SK-N-SH (cell line): ENCODE measurements at places on chromosomes 2 and 18. TPM values are rescaled to one million over a fixed set of nuclear protein-coding genes. Genes with fewer than 3 reads are reported as not detected.

DNA sequence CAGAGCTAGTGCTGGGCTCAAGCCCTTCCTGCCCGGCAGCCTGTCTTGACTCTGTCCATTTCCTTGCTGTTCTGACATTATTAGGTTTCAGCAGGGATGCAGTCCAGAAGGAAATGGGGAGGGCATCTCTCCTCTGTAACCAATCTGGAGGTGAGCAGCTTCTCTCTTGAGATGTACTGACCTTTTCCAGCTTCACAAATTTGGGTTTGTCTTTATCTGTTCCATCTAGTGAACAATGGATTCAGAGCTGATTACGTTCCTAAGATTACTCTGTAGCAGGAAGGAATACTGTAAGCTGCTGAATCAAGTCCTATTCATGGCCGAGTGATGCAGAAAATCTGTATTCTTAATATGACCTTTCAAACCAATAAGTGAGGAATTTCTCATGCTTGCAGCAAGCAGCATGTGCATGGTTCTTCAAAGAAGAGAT, 11.0 kb downstream of the PLA2R1 start:
- no peak for DNase-seq

The TCF4 gene
- polyA plus RNA-seq: 39.1 and 45.8 TPM in 2 replicates

DNA sequence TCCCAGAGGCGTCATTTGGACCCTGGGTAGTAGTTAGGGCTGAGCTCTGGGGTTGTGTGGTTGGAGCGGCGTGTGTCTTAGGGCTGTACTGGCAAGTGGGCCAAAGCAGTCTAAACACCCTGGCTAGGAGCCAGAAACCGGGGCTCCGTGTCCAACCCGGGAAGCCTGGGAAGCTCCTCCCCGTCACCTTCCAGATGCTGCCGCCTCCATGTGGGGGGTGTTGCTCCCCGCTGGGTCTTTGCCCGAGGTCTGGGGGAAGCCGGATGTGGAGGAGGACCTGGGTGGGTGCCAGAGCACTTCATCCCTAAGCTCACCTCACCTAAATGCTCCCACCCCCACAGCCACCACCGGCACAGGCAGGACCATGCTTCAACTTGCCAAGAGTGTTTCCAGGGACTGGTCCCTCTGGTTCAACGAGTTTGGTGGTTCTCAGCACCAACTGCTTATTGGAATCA, 25.4 kb downstream of the TET3 start:
- peak; percentile 59 for DNase-seq

The RAB17 gene
- polyA plus RNA-seq: 0.10 and 0.19 TPM in 2 replicates

- no peak for DNase-seq
Measured at GRCh38 chr2:240398661-240399267, 36.7 kb upstream of the GPC1 start.

GRCh38 chr2:164785457-164785856, 56.2 kb downstream of the COBLL1 start:
- DNase-seq: no peak

DNA sequence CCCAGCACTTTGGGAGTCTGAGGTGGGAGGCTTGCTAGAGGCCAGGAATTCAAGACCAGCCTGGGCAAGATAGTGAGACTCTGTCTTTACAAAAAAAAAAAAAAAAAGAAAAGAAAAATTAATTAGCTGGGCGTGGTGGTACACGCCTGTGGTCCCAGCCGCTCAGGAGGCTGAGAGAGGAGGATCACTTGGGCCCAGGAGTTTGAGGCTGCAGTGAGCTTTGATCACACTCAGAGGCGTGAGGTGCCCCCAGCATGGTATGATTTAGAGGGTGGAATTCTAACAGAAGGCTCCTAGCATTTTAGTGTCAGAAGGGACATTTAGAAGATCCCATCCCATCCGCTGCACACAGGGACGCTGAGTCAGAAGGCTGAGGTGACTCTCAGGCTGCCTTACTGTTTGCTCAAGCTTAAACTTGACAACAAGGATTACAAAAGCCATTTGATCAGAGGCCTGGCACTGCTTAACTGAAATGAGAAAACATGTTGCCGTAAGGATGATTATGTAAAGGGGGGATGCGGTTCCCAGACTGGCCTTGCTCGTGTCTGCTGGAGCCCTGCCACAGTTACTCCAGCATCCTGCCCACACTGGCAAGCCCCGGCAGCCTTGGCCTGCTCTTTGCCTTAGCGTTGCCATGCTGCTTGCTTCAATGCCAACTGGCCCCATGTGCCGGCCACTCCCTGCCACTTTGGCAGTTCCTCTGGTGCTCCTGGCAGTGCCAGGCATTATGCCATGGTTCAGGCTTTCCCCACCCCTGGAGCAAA, 45.6 kb upstream of the SLC1A4 start:
- DNase-seq: no peak

The ATG16L1 gene
- polyA plus RNA-seq: 22.2 and 32.2 TPM in 2 replicates

GRCh38 chr2:111106706-111107105, 14.0 kb upstream of the BCL2L11 start:
- no peak for DNase-seq

DNA sequence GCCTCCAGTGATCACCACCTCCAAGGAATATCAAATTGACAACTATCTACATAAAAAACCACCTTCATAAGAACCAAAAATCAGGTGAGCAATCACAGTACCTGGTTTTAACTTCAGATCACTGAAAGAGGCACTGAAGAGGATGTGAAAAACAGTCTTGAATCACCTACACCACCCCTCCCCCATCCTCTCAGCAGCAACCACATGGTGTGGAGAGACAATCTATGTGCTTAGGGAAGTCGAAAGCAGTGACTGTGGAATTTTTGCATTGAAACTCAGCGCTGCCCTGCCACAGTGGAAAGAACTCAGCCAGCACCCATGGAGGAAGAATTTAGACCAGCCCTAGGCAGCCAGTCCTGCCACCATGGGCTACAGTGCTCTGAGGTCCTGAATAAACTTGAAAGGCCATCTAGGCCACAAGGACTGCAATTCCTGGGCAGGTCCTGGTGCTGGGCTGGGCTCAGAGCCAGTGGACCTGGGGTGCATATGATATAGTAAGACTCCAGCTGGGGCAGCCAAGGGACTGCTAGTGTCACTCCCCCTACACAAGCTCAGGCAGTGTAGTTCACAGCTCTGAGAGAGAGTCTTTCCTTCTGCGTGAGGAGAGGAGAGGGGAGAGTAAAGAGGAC, 75.6 kb downstream of the ATL2 start:
- DNase-seq: no peak

DNA sequence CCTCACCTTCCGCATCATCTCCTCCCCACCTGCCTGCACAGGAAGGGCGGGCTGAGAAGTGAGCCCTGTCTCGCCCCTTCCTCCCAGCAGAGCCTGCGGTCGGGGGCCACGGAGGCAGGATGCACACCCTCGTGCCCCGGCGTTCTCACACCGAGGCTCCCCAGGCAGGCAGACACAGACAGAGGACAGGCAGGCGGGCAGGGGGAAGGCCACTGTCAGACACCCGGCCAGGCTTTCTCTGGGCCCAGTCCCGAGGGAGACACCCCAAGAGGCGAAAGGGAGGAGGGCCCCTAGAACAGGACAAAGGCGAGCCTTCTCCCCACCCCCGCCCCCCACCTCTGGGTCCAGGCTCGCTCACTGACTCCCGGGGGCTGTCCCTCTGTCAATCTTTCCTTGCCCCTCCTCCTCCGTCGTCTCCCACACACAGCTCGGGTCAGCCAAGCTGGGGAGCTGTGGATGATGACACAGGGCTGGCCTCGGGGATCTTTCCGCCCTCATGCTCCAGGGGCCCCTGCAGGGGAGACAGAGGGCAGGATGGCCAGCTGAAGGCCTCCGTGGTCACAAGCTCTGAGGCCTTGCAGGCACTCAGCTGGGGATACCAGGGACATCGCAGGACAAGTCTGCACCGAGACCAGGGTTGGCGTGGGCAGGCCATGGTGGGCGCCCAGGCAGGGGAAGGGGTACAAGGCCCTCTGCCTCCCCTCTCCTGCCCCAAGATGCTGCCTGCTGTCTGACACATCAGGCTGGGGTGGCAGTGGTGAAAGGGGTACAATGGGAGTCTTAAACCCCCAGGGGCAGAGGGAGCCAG, 24.9 kb downstream of the BIN1 start:
- DNase-seq: no peak

DNA sequence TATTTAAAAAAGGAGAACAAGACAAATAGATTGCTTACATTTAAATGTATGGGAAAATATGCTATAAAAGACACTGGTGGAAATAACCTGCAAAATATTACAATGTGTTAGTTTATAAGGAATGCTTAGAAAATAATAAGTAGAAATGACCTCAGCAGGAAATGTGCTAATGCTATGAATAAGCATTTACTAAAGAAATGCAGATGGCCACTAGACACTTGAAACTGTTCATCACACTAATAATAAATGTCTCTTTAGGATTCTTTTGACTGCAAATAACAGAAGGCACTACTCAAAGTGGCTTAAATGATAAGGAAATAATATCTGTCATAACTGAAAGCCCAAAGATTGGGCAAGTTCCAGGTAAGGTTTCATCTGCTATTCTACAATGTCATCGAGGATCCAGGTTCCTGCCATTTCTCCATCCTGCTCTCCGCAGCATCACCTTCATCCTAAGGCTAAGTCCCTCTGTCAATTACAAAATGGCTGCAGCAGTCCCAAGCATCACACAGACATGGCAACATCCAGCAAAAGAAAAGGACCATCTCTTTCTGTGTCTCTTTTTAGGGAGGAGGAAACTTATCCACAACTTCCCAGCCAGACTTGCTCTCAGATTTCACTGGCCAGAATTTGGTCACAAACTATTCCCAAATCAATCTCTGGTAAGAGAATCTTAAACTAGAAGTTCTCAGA, 21.9 kb downstream of the METTL8 start:
- DNase-seq: no peak

GRCh38 chr2:126946318-126947102, 47.8 kb downstream of the TEX51 start:
- peak; percentile 84 for DNase-seq

DNA sequence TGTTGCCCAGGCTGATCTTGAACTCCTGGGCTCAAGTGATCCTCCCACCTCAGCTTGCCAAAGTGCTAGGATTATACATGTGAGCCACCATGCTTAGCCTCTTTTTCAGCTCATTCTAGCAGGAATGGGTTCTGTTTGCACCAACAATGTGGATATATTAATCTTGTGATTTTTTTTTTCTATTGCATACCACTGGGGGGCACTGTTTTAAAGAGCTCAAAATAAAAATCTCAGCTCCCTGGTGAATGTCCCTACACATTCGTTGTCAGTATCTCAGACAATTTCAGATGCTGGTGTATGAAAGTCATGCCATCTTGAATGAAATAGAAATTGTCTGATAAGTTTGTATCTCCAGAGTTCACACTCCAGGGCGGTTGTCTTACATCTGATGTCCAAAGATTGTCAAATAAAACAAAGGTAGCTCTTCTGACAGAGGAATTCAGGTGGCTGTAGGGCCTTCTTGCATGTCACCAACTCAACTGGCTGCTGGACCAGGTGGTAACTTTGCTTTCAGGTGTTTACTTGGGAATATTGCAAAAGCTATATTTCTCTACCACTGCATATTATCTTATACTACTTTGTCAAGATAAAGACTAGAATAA, 3.1 kb upstream of the MATN3 start:
- DNase-seq: peak; percentile 80

- DNase-seq: no peak
Measured at GRCh38 chr2:160352500-160352899, 141.1 kb downstream of the RBMS1 start.

GRCh38 chr2:221330436-221330835, 241.7 kb downstream of the EPHA4 start:
- DNase-seq: no peak

The DPYSL5 gene
- 0.79 and 1.8 TPM in 2 replicates for polyA plus RNA-seq

The NT5C1B gene
- polyA plus RNA-seq: not detected in 2 replicates

DNA sequence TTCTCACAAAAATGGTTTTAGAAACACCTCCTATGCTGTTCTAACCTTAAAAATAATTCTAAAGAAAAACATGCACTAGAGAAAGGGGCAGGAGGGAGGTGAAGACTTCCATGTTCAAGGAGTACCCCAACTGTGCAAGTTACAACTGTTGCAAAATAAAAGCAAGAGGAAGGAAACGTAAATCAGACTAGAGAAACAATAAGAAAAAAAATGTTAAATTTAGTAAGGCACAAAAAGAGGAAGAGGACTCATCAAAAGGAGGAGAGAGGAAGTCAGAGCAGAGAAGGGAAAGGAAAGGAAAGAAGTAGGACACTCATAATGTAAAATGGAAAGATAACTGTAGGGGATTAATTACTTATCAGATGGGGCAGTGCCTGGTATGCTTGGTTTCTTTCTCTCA, 34.1 kb downstream of the RAPH1 start:
- no peak for DNase-seq

GRCh38 chr18:3081584-3081991, 68.6 kb upstream of the LPIN2 start:
- DNase-seq: no peak

- no peak for DNase-seq
Measured at GRCh38 chr2:200784215-200784614, 27.5 kb upstream of the BZW1 start.

DNA sequence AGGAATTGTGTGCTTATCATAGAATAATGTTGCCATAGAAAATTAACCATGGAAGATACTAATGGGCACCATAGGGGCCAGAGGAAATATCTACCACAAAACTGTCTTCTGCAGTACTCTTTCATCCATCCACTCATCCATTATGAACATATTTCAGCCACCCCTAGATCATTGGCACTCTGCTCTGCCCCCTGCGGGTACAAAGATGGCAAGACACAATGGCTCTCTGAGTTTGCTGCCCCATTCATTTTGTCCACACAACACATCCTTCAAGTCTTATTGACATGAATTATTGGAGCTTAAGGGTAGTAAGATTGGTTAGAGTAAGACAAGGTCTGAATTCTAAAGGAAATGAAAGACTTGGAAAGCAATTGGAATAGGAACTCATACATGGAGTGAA, 1224.7 kb upstream of the CELF4 start:
- DNase-seq: no peak

- DNase-seq: no peak
Measured at GRCh38 chr18:62033756-62034155, 140.9 kb upstream of the RNF152 start.

- no peak for DNase-seq
Measured at GRCh38 chr2:149364839-149365238, 34.5 kb downstream of the LYPD6 start.

DNA sequence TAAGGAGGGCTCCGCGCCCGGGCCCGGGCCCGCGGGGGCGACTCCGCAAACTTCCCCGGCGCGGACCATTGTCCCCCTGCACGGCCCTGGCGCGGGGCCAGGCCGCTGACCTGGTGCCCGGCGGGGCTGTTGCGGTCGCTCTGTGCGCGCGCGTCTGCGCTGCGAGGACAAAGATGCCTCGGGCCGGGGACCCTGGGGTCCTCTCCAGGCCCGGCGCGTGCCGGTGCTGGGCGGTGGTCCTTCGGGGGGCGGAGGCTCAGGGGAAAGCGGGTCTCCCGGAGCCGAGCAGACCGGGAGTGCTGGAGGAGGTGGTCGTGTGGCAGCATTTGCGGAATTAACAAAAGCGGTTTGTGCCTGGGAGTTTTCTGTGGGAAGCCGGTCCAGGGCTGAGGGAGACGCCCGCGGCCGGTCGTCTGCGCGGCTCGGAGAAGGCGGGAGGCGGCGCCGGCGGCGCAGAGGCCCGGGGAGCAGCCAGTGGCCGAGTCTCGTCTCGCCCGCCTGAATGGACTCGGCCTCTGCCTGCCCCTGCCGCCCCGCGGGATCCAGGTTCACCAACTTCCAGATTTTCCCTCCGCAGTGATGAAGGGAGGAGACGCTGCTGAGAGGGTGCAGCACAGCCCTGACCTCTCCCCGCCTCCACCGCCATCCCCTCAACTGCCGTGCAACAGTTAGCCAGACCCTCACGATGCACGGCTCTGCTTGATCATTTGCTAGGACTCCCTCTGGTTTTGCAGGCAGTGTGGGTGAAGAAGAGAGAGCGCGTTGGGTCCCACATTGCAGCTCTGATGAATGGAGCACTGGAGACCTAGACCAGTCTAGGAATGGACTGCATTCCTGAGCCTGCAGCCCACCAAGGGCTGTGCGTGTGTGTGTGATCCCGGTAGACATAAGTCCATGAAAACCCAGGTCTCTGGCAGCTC, 705 bp downstream of the EFR3B start:
- DNase-seq: peak; percentile 80

- DNase-seq: peak; percentile 61
Measured at GRCh38 chr2:74261204-74261864, 62.9 kb downstream of the MTHFD2 start.
